ENCODE measurements at places on chromosomes 5 and 9.

- no peak for DNase-seq
These were observed 143.5 kb downstream of the SPATA31D1 start for GRCh38 chr9:82132024-82132423.

- DNase-seq: no peak
These were observed 20.9 kb downstream of the FABP6 start for GRCh38 chr5:160250226-160250625.

DNA sequence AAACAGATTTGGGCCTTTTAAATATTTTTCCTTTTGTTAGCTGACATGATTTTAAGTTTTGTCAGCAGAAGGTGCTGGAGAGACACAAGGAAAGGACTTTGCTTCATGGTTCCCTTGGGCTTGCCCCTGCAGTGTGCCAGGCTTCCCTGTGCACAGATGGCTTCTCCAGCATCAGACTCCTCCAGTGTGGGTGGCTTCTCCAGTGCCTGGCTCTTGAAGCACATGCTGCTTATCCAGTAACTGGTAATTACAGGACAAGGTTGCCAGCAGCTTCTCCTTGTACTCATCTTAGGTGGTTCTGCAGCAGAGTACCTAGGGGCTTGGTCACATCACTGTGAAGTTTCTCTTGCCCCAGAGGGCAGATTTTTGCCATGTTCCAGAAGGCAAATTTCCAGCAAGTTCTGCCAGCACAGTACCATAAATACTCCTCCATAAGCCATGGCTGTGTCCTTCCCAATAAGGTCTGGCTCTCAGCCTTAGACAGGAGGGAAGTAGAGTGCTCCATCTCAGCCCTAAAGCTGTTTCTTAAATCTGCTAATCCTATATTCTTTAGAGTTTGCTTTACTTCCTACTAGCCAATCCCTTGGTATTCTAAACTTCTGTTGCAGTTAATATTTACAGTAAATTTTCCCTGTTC lies 62.4 kb downstream of the PJA2 start:
- no peak for DNase-seq

DNA sequence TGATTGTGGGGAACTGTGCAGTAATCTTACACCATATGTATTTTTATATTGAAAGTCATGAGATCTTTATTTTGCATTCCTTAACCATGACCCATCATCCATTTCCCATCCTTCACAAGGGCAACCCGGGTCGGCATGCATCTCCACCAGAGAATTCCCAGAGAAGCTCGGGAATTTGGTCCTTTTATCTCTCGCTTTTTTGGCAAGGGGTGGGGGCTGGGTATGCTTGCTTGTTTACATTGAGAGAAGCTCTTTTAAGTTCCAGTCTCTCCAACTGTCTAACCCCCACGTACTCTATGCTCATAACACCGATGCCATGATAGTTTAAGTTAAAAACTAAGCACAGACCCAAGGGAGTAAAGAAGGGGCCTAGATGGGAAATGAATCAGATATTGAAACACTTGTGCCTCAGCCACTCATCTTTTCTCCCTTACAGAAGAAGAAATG lies 109.9 kb upstream of the NFIB start:
- peak; percentile 77 for DNase-seq

GRCh38 chr9:133334161-133334560 lies 1.8 kb downstream of the SURF6 start:
- DNase-seq: no peak

DNA sequence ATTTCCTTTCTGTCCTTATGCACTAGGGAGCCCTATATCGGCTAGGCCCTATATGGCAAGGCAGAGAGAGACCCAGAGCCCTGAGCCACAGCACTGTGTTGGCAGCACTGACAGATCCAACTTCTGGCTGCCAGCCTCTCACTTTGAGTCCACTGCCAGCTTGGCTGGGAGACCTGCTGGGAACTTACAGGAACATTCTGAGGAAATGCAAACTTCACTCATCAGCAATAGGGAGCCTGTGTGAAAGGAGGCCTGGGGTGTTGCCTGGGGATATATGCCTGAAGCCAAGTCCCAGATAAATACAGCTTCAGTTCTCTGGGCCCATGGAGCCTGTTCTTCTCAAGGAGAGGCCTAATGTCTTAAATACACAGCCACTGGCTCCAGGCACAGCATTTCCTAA lies 78.0 kb downstream of the ADRB2 start:
- DNase-seq: no peak

- DNase-seq: no peak
These were observed 88.7 kb downstream of the TRIO start for GRCh38 chr5:14231890-14232289.

GRCh38 chr5:83025690-83026478 lies 51.3 kb downstream of the TMEM167A start:
- no peak for DNase-seq

- DNase-seq: no peak
These were observed 22.9 kb downstream of the TGFBI start for GRCh38 chr5:136051486-136052220.

- DNase-seq: peak; percentile 39
These were observed 84.8 kb upstream of the ALDH1A1 start for GRCh38 chr9:73037613-73038012.

GRCh38 chr9:134477927-134478326 lies 151.7 kb downstream of the RXRA start:
- DNase-seq: no peak

DNA sequence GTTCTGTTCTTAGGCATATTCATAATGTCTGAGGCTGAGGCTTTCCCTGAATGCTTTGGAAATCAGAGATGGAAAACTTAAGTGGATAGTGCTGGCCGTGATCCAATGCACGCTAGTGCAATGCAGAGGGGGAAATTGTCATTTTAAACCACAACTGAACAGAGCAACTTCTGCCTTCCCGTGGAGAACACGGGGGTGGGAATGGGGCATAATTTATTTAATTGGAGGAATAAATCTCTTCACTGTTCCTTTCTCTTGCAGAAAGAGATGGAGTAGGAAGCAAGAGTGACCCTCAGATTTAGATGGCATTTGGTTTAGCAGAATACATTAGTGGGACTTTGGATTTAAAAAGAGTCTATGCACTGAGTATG lies 22.9 kb upstream of the NREP start:
- peak; percentile 56 for DNase-seq

GRCh38 chr9:129672702-129673101 lies 7.3 kb downstream of the PRRX2 start:
- no peak for DNase-seq

DNA sequence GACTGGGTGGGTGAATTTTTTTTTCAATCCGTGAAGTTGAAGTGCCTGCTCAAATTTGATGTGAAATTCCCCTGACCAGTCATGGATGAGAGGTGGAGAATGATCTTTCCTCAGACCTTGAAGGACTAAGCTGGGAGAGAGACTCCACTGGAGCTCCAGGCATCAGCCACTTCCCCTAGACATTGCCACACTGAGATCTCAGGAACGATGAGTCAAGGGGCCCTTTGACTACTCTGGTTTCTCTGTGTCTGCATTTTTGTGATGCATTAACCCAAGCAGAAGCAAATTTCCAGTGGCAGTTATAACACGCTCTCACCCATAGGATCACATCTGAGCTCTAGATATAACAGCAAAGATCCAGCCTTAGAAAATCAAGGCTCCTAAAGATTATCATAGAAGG lies 171.2 kb upstream of the KIF2A start:
- no peak for DNase-seq

DNA sequence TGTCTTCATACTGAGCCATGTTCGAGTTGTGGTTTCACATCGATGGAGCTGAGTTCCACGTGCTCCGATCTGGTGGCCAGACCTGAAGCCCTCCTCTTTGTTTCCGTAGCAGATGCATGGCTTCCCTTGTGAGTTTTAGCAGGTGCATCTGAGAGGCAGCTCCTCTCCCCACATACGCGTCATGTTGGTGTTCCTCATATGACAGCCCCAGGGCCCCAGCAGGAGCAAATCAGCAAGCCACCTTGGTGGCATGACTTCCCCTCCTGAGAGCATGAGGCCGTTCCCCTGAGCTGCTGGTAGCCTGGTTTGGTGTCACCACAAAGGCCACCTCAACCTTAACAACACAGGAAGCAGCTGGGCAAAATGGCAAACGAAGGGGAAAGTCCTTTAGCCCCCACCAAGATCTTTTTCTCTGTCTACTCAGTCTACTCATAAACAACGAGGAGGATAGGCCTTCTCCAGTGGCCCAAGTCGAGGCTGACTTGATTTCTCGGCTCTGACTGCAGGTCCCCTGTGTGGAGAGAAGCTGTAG lies 5.9 kb downstream of the CYFIP2 start:
- no peak for DNase-seq

GRCh38 chr5:52605317-52606313 lies 182.1 kb upstream of the ITGA1 start:
- DNase-seq: no peak

DNA sequence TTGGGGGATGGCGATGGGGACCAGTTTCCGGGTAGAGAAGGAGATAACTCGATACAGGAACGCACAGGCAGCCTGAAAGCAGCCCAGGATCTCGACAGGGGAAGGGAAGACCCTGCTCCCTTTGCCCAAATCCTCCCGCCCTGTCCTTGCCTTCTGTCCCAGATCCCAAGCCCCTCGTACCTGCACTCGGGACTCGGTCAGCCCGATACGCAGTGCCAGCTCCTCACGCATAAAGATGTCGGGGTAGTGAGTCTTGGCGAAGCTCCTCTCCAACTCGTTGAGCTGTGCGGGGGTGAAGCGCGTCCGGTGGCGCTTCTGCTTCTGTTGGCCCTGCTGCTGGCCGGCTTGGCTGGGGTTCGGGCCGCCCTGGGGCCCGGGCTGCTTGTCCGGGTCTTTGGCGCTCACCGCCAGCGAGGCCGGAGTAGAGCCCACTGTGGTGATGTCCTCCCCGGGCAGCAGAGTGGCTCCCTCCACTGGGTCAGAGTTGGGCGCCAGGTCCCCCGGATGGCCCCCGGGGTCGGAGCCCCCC lies 1.8 kb downstream of the OTP start:
- DNase-seq: no peak

GRCh38 chr5:149128023-149128875 lies 13.0 kb upstream of the ABLIM3 start:
- DNase-seq: no peak

All from astrocyte (in vitro differentiated cells and primary cell).